NCI-H1436 (cell line): ENCODE measurements at places on chromosomes 6 and 20.

GRCh38 chr20:6884114-6884513, 116.6 kb downstream of the BMP2 start:
- DNase-seq, result no peak

- no peak for DNase-seq
These were observed 29.6 kb downstream of the RGS17 start for GRCh38 chr6:153101461-153101860.

GRCh38 chr6:14964556-14965270, 281.2 kb upstream of the JARID2 start:
- DNase-seq, result no peak

DNA sequence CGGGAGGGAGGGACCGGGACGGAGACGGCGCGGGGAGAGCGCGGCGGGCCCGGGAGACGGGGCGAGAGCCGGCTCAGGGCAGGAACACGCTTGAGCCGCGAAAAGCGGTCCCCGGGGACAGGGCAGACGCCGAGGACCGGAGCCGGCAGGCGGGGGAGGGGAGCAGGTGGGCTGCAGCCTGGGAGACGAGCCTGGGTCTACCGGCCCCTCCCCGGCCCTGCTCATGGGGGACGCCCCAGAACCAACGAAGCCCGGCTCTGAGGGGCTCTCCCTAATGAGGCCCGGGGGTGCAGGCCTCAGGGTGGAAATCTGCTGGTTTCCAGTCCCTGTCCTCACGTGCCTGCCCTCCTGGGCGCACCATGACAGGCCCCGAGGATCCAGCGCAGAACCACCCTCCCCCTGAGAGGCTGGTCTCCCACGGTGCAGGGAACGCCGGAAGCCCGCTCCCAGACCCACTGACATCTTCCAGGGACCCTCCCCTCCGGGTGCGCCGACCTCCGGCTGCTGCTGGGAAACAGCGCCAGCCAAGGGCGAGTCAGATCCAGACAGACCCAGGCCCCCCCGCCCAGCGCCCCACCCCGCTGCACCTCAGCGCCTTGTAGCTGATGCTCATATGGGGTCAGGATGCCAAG, 571 bp upstream of the EEF1A2 start:
- peak; percentile 72 for DNase-seq

DNA sequence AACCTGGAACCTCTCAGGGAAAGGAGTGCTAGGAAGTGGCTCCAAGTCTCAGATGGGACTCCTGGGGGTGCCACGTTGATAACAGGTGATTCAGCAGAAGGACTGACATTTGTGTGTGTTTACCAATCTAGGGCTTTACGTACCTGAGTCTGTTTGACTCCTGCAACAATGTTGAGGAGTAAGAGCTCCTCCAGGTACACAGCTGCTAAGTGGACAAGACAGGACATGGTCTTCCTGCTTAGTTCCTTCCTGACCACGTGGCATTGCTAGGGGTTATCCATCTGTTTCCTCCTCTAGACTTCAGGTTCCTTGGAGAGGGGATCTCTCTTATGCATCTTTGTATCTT, 164.5 kb upstream of the SLC24A3 start:
- DNase-seq, result no peak

DNA sequence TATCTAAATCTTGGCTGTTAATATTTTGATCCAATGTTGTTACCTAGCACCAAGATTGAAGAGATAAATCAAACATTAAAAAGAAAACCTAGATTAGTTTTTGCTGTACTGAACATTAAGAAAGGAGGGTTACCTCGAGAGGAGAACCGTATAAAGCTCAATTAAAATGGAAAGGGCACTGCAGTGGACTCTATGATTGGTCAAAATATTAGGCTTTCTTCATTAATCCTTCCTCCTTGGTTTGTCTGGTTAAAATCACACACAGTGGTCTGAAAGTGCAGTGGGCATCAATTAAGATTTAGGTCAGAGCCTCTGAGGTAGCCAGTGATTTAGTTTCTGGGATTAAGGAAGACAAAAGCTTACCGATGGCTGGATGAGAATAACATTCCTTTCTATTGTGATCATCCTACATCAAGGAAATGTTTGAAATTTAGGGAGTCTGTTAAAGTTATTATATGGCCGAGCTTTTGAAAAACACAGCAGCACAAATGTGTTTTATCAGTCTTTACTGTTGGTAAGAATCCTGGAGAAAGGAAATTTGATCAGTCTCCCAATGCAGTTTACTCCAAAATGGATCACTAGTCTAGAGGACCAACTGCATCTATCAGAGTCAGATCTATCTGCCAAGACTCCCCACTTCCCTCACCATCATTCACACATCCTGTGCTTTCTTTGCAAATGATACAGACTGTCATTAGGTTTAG, 134.6 kb upstream of the NEDD9 start:
- DNase-seq, result no peak

GRCh38 chr6:156639009-156639721, 138.0 kb upstream of the ARID1B start:
- no peak for DNase-seq
